ENCODE measurements at places on chromosomes 2 and 18.
A peak's percentile ranks its signal among the peaks of the same experiment; 100 is the strongest.

DNA sequence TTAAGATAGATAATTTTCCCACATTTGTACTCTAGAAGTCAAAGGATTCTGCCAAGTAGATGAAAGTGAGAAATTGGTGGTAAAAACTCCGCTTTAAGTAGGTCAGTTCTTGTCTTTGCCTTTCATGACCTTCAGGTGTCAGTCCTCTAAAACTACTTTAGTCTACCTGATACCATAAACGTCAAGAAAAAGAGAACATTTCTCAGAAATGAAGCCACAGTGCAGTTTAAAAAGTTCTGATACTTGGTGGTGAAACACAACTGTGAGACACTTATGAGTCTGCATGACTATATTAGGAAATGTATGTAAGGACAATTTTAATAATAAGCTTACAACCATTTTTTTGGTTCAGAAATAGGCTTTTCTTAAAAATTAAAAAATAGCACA lies 583.3 kb downstream of the SATB2 start:
- no peak for DNase-seq

DNA sequence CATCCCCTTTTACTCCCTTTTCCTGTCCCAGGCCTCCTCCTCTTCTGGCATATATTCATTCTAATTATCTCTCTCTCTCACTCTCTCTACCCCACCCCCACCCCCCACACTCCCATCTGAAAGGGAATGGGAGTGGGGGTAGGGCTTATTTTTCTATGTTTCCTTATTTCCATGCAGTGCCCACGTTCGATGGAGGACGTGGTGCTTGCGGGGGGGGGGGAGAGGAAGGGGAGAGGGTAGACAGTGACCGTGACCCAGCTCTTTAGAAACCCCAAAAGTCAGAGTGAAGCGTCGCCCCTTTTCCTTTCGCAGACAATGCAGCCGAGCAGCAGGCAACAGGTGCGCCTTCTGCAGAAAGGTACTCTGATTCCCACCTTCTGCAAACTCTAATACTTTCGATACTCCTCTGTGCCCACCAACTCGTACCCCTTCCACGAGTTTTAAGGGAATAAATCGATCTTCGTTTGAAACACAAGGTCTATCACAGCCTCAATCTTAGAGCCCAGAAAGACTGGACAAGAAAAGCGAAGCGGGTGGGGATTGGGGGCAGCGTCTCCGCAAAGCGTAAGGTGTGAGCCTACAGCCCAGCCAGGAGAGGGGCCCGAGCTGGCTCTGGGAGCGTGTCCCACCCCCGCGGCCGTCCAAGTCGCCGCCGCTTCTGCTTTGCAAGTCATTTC lies 891 bp upstream of the NR4A2 start:
- peak; percentile 69 for DNase-seq

GRCh38 chr2:38494394-38494793 lies 108.3 kb downstream of the HNRNPLL start:
- no peak for DNase-seq

- DNase-seq, result no peak
Observed at GRCh38 chr2:55604027-55604565, 13.3 kb downstream of the PPP4R3B start.

GRCh38 chr2:43131051-43131889 lies 95.1 kb downstream of the ZFP36L2 start:
- peak; percentile 92 for DNase-seq

DNA sequence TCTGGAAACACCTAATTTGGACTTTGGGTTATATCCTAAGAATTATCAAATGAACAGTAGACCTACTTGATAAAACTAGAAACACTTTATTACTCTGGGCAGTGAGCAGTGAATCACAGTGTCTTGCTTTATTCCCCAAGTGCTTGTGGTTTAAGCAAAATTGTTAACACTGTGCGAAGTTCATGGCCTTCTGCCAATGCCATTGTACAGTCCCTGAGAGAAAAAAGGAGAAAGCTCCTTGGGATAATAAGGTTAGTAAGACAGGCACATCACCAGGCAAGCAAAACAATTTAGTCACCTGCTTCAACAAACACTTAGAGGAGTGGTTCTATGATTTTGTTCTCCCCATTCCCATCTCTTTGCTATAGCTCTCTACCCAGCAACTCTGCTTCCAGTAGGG lies 39.8 kb downstream of the ADCYAP1 start:
- DNase-seq, result no peak

- DNase-seq, result no peak
Observed at GRCh38 chr2:71811726-71812125, 335.9 kb downstream of the CYP26B1 start.

DNA sequence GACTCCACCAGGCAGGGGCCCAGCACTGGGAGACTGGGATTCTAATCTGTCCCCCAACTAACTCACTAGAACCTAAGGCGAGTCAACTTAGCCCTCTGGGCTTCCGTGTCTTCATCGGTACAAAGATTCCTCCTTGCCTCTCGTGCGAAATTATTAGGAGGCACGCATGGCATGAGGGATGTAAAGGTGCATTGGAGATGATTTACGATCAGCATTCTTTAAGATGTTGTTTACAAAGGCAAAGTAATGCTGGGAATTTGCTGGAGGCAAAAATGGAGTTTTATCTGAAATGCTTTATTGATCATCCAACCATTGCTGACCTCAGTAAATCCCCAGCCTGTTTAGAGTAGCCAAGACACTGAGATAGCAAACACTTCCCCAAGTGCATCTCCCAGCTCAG lies 171.8 kb upstream of the KLHL29 start:
- DNase-seq, result no peak

- peak; percentile 12 for DNase-seq
Observed at GRCh38 chr2:61045999-61046398, 19.7 kb upstream of the SANBR start.

DNA sequence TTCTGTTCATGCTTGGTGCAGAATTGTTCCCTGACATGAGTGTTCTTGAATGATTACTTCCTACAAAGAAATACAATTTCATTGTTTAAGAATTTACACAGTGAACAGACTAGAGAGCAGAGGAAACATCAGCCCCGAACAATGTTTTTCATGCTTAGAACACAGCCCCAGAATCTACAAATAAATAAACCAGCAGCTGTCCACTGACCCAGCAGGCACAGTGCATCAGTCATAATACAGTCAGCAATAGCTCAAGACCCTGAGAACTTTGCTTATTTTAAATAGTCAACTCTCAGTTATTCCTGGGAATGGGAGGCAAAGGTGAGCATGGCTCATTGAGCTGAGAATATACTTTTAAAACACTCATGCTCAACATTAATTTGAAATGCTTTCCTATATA lies 38.4 kb downstream of the XIRP2 start:
- DNase-seq, result no peak

- DNase-seq, result no peak
Observed at GRCh38 chr2:239545741-239546392, 145.0 kb upstream of the HDAC4 start.

DNA sequence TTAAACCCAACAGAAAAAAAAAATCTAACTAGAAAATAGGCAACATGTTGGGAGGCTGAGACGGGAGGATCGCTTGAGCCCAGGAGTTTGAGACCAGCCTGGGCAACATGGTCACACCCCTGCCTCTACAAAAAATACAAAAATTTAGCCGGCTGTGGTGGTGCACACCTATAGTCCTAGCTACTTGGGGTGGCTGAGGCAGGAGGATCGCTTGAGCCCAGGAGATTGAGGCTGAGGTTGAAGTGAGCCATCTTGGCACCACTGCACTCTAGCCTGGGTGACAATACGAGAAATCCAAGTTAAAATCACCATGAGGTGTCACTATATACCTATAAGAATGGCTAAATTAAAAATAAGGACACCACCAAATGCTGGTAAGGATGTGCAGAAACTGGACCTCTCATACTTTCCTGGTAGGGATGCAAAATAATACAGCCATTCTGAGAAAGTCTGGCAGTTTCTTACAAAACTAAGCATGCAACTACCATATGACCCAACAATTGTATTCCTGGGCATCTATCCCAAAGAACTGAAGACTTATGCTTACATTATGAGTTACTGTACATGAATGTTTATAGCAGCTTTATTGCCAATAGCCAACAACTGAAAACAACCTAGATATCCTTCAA lies 2.2 kb downstream of the SEPTIN10 start:
- DNase-seq, result no peak

GRCh38 chr2:62054029-62054791 lies 141.7 kb upstream of the B3GNT2 start:
- DNase-seq, result no peak

DNA sequence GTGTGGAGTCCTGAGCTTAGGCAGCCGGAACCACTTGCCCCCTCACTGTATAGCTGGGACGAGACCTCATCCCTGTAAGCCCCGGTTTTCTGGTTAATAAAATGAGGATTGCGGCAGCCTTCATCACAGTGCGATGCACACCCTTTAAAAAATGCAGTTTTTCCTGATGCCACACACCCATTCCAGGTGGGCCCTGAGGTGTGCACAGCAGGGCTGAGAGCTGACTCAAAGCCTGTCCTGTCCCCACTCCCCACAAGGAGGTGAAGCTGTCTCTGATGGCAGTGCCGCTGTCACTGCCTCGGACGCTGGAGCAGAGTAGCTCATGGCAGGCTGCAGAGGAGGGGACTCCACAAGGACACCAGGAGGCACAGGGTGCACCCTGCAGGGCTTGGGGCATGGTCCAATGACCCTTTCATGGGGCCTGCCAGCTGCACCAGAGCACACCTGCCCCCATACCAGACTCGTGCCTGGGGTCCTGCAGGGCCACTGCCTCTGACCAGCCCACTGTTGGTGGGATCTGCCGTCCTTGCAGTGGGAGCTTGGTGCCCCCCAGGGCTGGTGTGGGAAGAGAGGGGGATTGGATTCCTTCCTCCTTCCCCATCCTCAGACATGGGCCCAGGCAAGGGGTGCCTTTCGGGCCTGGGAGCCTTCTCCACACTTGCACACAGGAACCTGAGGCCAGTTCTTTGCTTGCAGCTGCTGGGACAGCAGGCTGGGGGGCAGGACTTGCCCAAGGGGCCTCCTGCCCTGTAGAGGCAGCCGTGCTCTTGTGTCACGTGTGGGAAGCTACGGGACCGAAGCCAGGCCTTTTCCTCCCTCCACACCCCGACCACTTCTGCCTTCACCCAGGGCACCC lies 22.8 kb downstream of the GPC1 start:
- no peak for DNase-seq

- DNase-seq, result no peak
Observed at GRCh38 chr2:84482603-84483002, 23.5 kb upstream of the SUCLG1 start.

DNA sequence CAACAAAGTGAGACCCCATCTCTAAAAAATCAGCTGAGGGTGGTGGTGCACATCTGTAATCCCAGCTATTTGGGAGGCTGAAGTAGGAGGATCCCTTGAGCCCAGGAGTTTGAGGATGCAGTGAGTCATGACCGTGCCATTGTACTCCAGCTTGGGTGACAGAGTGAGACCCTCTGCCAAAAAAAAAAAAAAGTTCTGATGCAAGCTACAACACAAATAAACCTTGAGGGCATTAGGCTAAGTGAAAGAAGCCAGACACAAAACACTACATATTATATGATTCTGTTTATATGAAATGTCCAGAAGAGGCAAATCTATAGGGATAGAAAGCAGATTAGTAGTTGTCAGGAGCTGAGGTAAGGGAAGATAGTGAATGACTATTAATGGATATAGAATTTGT lies 13.0 kb downstream of the YWHAQ start:
- DNase-seq, result no peak

DNA sequence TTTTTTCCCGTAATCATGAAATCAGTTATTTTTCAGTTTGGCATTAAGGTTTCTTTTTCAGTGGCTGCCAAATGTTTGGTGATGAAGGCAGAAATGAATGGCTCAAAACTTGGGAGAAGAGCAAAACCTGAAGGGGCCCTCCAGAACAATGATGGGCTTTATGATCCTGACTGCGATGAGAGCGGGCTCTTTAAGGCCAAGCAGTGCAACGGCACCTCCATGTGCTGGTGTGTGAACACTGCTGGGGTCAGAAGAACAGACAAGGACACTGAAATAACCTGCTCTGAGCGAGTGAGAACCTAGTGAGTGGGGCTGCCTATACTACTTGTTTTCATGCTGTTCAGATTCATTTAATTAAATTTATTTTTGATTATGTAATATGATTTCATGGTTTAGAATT lies 29.2 kb upstream of the MSH2 start:
- no peak for DNase-seq

DNA sequence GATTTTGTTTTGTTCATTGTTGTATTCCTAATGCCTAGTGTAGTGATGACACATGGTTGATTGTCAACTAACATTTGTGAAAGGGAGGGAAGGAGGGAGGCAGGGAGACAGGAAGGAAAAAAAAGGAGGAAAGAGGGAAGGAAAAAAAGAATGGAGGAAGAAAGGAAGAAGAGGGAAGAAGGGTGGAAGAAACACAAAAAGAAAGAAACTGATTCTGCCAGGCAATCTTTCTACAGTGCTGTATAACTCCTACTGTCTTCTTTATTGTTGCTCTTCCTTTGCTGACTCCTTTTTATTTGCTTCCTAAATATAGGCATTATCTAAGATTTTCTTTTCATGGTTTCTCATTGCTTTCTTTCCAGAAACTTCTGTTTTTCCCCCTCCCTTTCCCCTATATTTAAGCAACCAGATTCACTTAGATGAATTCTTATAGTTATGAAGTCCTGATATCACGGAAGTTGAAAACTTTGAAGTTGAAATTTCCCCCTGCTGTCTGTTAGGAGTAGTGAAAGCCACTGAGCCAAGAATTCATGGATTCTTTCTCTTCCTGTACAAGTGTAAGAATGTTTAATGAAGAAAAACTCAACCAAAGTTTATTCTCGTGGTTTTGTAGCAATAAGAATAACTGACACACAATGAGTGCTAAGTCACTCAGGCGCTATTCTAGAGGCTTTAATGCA lies 305.1 kb upstream of the FSHR start:
- no peak for DNase-seq

DNA sequence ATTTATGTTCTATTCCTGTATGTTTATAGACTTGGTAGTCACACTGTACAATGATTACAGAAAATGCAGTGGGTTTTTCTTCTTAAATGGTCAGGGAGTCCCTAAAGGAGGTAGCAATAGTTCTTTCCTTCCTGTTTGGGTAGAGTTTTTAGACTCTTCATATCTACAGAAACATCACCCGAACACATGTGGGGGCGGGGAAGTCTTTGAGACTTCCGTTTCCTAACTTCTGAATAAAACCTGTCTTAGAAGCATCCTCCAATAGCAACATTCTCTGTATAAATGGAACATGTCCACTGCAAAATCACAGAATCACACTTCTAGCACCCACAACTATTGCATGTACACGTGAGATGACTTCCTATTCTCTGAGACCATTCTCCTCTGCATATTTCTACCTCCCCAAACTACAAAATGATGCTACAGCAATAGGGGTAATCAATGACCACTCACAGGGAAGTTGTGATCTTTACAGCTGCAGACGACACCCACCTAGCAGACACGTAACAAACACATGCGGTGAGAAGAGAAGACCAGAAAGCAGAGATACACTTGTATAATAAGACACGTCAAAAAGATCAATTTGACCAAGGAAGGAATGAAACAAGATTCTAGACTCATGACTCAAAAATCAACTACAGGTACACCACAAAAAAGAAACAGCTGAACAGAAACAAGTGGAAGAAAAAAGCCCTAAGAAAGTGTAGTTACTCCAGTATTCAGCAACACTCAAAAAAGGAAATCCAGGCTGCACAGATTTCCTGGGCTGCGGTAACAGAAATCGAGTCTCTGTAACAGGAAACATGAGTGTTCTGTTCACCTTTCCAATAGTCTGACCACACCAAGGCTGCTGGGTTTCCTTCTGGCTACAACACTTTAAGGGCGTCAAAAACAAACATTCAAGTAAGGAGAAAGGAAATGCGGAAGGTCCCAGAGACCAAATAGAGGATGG lies 120.4 kb downstream of the ZNF516 start:
- no peak for DNase-seq

GRCh38 chr2:127498386-127498785 lies 27.9 kb downstream of the IWS1 start:
- peak; percentile 72 for DNase-seq

GRCh38 chr2:236622660-236623059 lies 53.0 kb downstream of the ACKR3 start:
- DNase-seq, result no peak

Data from CD14-positive monocyte (primary cell).